ENCODE measurements at places on chromosomes 12 and 14.

GRCh38 chr12:55256831-55257230 lies 12.4 kb downstream of the OR6C74 start:
- DNase-seq, result no peak

- DNase-seq, result no peak
These were observed 10.5 kb downstream of the MMP14 start for GRCh38 chr14:22846811-22847307.

GRCh38 chr12:65823513-65824375 lies 539 bp upstream of the HMGA2 start:
- peak; percentile 88 for DNase-seq

DNA sequence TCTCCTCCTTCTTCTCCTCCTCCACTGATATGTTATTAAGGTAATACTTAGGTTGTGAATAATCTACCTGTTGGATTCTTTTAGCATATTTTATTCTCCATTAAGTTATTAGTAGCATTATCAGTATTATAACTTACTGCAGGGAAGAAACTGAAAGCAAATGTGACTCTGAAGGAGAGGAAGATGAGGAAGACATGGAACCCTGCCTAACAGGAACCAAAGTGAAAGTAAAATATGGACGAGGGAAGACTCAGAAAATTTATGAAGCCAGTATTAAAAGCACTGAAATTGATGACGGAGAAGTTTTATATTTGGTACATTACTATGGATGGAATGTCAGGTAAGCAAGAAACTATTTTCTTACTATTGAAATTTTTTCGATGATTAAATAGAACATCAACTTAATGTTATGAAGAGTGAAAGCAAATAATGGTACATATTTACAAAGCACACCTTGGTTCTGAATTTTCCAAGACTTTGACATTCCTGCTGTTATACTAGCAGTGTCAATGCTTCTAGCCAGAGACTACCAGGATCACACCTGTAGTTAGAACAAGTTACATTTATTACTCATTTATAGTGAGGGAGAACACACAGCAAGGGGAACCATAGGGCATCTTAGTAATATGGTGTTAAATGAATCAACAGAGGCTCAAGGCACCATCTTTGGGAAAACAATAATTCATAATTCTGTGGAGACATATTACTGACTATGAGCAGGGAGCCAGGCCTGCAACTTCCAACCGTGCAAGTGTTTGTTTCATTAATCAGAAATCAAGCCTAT lies 42.0 kb upstream of the TOMM20L start:
- peak; percentile 46 for DNase-seq

DNA sequence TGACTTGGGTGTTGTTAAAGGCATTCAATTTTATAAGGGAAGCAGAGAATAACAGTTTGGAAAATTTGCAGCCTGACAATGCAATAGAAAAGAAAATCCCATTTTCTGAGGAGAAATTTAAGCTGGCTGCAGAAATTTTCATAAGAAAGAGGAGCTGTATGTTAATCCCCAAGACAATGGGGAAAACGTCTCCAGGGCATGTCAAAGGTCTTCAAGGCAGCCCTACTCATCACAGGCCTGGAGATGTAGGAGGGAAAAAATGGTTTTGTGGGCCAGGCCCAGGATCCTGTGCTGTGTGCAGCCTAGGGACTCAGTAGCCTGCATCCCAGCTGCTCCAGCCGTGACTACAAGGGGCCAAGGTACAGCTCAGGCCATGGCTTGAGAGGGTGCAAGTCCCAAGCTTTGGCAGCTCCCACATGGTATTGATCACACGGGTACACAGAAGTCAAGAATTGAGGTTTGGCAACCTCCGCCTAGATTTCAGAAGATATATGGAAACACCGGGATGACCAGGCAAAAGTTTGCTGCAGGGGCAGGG lies 846.4 kb downstream of the C12orf50 start:
- DNase-seq, result no peak

DNA sequence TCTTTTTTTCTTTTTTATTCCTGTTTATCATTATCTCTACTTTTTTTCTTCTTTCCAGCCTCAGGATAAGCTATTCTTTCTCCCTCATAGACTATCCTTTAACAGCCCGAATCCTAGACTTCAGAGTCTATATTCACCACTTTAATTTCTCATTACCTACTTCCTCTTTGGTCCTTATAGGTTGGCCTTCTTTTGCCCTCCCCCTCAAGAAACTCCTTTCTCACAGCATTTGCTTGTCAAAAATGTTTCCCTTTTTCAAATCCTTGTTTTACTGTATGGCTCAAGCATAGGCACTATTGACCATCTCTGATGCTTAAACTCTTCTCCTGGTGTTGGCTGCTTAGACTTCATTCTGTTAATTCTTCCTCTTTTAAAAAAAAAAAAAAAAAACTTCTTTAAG lies 52.5 kb downstream of the KIAA0586 start:
- peak; percentile 45 for DNase-seq

GRCh38 chr12:65675141-65675621 lies 149.1 kb upstream of the HMGA2 start:
- no peak for DNase-seq

GRCh38 chr14:99688210-99688581 lies 4.1 kb downstream of the CYP46A1 start:
- DNase-seq, result no peak

DNA sequence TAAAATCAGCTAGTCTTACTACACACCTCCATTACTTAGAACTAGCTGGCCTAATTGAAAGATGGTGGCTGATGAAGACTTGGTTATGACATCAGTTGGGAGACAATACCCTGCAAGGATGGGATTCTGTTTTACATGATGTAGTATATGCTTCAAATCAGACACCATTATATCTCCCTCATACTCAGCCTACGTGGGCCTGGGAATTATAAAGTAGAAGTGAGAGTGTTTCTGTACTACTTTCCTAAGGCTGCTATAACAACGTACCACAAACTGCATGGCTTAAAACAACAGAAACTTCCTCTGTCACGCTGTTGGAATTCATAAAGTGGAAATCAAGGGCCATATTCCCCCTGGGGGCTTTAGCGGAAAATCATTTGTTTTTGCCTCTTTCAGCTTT lies 190.4 kb downstream of the PAH start:
- DNase-seq, result no peak

DNA sequence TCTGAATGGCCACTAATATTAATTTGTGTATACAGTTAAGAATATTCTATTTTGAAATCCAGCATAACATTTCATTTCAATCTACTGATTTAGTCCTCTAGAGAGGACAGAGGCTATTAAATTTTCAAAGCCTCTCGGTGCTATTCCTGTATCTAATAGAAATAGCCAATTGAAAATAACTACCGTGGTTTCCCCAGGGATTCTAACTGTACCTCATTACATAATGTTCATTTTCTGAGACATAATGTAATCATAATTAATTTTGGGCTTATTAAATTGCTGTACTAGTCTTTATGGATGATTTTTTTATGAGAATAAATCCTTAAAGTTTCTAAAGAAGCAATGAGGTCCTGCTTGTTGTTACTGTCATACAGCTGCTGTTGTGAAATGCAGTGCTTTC lies 38.6 kb upstream of the ACSS3 start:
- DNase-seq, result no peak

DNA sequence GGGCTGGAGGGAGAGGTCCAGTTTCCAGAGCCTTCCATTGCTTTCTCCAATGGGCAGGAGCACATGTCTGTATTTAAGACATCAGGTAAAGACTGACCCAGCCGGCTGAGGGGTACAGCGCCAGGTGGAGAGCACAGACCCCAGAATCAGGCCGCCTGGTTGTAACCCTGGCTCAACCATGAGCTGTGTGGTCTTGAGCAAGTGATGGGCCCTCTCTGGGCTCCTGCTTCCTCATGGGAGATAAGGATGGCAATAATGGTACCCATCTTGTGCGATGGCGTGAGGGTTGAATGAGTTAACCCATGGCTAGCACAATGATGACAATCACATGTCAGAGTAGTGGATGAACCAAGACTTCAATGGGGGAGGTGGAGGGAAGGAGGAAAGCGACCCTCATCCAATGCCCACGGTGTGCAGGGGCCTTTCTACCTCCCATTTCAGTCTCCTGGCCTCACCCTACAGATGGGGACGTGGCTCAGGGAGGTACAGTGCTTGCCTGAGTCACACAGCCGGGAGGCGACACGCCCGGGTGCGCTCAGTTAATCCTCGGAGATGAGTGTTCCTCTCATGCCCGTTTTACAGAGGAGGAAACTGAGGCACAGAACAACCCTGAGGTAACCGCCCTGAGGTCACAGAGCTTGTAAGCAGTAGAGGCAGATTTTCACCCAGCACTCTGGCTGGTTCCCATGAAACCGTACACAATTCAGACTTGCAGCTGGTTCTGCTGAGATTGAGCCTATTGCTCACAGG lies 163.9 kb downstream of the RBM19 start:
- no peak for DNase-seq

- DNase-seq, result no peak
These were observed 164.4 kb upstream of the ATP2B1 start for GRCh38 chr12:89872922-89873630.

GRCh38 chr14:62162998-62163589 lies 400.9 kb downstream of the SNAPC1 start:
- DNase-seq, result peak; percentile 69

DNA sequence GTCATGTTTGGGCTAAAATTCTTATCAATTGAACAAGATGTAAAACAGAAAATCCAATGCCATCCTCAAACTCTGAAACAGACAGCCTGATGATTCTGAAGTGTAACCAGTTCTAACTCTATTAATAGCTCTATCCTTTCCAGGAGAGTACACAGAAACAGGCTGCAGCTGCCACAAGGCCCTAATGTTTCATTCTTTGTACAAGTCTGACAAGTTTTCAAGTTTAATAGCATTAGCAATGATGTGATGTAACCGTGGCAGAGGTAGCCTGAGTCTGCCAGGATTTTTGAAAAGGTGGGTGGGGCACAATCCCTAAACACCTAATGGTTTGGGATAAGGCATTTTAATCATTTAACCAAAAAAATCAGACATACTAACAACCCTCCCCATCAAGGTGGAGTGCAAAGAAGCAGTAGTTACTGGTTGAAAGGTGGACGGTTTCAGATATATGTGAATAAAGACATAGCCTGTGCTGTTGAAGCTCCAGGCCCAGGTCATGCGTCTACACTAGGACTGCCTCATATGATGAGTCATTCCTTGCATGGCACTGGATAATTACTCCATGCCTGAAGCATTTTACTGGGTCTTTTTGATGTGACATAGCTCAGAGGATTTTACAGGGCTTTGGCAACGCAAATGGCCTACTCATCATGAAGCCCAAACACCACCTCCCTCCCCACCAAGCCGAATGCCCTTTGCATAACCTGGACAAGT lies 145.1 kb upstream of the GRIP1 start:
- no peak for DNase-seq

DNA sequence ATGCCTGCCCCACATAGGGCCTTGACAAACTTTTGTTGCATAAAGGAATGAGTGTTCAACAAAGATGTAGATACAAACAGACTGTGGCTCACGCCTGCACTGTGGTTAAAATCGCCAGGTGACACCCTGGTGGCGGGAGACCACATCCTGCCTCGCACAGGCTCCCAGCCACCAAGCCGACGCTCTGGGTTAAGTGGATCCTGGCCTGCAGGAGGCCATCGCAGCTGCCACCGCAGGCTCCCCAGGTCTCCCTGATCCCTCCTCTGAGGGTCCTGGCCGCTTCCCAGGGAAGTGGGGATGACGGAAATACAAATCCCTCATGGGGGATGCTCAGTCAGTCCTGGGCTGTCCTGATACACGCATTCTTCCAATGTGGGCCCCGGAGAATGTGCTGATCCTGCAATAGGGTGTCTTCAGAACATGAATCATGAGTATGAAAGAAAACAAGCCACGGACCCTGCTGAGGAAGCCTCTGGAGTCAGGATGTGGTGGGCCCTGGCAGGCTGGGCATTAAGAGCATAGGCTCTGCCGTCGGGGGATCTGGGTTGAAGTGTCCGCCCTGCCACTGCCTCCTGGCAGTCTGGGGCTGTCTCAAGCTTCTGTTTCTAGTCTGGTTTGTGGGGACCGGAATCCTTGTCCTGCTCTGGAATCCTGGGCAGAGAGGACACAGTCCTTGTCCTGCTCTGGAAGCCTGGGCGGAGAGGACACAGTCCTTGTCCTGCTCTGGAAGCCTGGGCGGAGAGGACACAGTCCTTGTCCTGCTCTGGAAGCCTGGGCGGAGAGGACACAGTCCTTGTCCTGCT lies 53.5 kb upstream of the BEGAIN start:
- DNase-seq, result peak; percentile 94

GRCh38 chr14:64971943-64972791 lies at the start of gene RAB15:
TSS of gene RAB15 (minus strand) at chr14:64972336. CDS start at chr14:64972076, 260 bp downstream.
- peak; percentile 54 for DNase-seq

GRCh38 chr12:67669217-67669933 lies 20.8 kb downstream of the DYRK2 start:
- no peak for DNase-seq

DNA sequence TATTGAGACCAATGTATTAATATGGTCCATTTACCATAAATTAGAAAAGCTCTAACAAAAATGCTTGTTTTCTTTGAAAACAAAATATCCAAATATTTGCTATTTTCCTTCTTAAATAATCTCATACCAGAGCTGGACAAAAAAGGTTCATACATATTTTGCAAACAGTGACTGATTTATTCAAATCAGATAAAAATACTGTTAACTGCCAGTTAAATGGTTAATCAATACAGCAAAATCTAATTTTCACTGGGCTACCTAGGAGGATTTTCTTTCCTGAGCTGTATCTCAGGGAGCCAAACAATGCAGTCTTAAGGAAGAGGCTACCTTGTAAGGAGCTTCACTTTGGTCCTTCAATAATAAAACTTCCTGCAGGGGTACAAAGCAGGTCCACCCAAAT lies 2.0 kb downstream of the FERMT2 start:
- no peak for DNase-seq

GRCh38 chr12:24839268-24839791 lies 109.6 kb downstream of the BCAT1 start:
- no peak for DNase-seq

DNA sequence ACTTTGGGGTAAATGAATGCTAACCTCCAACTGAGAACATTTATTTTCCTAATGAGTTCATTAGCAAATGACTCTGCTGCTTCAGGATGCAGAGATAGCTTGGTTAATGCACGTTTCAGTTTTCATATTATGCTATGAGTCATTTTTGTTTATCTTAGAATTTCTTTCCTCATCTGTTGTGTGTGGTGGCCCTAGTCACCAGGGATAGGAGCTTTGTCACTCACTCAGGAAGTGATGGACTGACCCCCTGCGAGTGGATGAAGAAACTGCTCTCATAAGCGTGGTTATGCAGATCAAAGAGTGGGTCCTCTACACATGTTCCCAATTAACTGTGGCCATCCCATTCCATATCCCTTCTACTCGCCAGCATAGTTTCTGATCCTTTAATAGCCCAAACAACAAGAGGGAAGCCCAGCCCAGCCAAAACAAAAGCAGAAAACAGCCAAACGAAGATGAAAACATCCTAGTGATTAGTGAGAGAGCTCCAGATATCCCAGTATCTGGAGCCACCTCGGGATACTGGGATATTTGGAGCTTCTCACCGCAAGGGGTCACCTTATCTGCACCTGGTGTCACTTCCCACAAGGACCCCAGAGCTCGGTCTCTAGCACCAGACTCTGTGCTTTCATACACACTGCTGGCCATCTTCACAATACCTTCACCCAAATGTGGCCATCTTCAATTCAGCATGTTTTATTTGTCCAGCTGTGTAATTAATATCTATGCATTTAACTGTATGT lies 8.6 kb downstream of the TC2N start:
- peak; percentile 86 for DNase-seq
